ENCODE measurements at places on chromosomes 16 and 17.

DNA sequence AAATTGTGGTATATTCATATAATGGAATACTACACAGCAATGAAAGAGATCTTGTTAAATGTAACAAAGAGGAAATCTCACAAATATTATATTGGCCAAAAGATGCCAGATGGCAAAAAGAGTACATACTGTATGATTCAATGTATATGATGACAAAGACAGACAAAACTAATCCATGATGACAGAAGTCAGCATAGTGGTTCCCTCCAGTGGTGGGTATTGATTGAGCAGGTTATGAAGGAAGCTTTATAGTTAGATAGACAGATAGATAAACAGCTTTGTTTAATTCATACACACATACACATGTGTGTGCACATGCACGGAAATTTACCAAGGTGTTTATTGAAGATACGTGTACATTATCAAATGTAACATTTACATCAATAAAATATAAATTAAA, 74.4 kb upstream of the SMIM36 start:
- no peak for DNase-seq

DNA sequence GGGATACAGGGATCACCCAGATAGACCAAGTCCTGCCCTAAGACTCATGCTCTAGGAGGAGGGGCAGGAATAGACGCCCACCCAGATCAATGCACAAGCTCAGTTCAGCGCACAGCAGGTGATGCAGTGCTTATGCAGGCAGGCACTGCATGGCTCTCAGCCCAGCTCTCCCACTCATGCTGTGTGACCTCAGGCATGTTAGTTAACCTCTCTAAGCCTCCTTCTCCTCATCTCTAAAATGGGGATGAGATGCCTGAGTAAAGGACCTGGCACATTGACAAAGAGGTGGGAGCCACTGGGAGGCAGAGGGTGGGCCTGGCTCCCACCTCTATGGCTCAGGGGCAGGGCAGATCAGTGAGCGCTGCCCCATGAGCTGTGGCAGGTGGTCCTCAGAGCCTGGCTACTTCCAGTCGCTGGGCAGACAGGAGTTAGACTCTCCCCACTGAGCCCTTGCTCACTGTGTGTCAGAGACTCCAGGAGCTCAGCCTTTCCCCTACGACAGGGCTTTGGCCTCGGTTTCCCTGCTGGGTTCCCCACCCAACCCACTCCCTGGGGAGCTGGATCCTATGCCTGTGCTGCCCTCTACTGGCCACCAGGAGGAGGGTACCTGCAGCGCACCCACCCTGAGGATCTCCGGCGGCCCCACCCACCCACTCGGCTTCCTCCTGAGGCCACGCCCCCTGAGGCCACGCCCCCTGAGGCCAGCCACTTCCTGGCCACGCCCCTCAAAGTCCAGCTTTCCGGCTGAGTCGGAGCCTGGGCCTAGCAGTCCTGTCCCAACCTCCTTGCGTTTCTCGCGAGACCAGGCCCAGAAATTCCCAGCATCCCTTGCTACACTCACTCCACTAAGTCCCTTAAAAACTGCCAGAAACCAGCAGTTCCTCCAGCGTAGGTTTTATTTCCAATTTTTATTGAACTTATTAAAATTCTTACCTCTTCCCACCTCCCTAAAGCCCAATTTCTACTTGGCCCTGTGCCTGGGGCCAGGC, 196.1 kb downstream of the GSG1L start:
- no peak for DNase-seq

DNA sequence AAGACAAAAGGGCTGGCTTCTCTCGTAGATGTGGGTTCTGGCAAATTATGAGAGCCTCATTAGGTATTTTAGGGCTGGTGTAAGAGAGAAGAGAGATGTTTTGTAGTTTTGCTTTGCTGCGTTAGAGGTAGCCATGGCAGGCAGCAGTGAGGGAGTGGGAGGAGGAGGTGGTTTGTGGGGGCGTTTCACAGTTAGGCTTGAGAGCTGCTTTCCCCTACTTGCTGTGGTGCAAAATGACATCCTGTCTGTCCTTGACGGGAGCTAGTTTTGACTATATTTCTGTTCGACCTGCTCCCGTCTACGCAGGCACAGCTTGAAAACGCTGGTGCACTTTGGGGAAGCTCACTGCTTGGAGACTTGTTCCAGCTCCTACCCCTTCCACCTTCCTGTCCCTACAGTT, 75.5 kb downstream of the SLC5A11 start:
- no peak for DNase-seq

DNA sequence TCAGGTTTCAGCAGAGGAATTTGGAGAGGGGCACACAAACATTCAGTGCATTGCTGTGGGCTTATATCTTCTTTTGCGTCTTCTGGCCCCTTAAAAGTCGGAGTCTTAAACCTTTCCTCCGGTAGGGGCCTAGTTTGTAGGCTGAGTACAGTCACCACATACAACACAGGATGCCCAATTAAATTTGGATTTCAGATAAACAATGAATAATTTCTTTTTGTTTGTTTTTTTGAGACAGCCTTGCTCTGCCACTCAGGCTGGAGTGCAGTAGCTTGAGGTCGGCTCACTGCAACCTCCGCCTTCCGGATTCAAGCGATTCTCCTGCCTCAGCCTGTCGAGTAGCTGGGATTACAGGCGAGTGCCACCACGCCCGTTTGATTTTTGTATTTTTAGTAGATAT, 26.7 kb upstream of the ADORA2B start:
- no peak for DNase-seq

Measured in stimulated activated CD8-positive, alpha-beta memory T cell treated with anti-CD3 and anti-CD28 coated beads, Interleukin-2, amount 100 ng/mL, for 1 hour (primary cell).